Thoracic aorta (tissue), 2 donors: ENCODE measurements at places on chromosomes 13 and 19.

- DNase-seq: no peak
Observed at GRCh38 chr13:46387064-46387851, at the start of gene RUBCNL. Gene RUBCNL, minus strand, starts transcription at chr13:46387252. Its CDS starts 14,777 bp downstream, at chr13:46372475.

DNA sequence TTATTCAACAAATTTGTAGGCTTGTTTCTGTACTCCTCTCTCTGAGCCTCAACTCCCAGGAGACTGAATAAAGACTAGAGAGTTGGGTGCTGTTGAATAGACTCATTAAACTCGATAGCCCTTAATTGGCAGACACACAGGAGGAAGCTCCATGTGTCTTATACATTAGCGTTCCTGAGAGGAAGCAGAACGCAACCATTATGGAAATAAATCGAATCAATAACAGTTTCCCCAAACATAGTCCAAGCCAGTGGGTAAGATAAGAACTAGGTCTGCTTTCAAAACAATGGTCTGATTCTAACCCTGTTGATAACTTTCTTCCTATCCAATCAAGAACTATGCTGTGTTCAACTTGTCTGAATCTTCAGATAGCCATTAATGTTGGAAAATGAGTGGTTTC lies 118.1 kb upstream of the FNDC3A start:
- no peak for DNase-seq

DNA sequence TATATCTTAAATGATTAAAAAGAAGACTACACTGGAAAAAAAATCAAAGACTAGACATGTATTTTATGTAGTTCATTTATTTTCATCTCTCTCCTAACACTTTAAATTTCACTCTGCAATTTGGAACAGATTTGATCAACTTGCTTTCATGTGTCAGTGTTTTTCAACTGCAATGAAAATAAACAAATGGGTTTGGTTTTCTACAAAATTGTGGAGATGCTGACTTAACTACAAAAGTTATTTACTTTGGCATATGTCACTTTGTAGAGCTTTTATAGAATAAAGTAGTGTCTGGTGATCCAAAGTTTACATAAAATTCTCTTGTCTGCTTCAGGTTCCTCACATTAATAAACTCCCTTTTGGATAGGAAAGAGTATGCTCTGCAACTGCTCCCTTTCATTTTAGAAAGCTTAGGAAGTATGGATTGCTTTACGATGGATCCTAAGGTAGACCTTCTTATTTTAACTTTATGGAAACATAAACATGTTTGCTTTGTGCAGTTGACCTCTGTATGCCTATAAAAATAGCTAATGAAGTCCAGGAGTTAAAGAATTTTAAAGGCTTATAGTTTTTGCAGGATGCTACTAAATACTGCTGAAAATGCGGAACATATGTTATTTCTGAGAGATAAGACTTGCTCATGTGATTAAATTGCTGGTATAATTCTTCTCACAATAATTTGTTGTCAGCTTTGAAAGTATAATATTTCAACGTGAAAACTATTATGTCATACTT lies 815.9 kb downstream of the PCDH9 start:
- no peak for DNase-seq

DNA sequence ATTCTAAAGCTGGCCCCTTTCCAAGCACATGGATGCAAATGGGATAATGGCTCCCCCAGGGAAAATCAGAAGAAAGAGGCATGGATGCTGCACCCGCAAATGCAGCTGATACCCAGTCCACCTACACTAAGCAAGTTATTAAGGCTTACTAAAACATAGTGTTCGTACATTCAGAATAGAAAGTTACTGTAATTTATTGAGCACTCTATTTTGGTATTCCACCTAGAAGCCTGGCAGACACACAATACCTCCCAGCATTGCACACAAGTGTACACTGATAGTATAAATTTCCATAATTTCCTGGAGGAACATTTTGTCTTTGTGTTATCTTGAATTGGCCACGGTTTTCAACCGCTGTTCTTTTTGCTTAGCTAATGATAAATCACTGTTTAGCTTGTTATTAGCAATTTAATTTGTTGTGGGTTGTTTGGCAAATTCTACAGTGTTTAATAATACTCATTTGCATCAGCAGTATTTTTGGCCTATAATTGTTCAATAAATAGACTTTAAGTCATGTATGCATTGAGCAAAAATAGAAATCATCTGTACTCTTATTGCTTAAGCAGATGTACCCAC lies 94.5 kb upstream of the MRI1 start:
- DNase-seq: no peak

DNA sequence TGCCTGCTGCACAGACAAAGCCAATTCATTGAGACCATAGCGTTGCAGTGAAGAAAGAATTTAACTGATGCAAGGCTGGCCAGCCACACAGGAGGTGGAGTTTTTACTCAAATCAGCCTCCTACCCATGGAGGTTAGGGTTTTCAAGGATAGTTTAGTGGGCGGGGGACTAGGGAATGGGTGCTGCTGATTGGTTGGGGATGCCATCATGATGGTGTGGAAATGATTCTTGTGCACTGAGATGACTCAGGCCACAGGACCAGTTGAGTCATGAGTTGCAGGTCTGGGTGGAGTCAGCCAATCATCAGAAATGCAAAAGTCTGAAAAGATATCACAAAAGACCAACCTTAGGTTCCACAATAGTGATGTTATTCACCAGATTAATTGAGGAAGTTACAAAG lies 359.6 kb downstream of the FOXO1 start:
- no peak for DNase-seq

DNA sequence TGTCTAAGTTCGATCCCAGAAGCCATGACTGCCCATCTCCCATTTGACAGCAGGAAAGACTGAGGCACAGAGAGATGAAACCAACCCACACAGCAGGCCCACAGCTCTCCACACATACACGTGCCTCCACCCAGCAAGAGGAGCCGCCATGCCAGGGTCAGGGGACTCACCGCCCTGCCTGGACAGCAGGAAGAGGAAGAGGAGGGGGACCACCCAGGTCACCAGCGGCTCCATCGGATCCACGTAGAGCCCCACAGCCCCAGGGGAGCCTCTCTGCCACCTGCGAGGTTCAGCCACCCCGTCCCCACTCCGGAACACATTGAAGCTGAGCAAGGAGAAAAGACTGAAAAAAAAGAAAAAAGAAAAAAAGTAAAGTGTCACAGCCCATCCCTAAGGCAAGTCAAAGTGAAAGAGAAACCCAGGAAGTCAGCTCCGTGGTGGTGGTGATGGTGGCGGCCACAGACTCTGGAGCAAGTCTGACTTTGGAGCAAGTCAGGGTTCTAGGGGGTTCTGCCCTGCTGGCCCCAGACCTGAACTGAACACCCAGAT lies at the start of gene IL12RB1:
IL12RB1 (minus strand) TSS at position 345 of the 549 bp plus-strand sequence; CDS start at position 234, 111 bp downstream.
- DNase-seq: no peak

GRCh38 chr13:43196086-43196621 lies 172.8 kb downstream of the DNAJC15 start:
- no peak for DNase-seq

DNA sequence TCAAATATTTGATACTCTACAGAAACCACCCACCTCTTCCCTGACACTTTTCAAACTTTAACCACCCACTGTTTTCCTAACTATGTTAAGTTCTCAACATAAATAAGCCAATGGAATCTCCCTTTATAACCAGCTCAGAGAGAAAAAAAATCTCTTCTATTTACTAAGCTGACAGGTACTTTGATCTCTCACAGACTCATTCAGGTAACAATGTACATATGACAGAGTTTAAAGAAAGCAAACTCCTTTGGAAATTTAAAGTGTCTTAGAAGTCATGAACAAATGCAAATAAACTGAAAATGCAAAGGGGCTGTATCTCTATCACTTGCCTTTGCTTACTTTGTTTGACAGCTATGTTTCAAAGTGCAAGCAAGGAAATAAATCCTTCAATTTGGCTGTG lies 109.3 kb downstream of the KLF12 start:
- no peak for DNase-seq

DNA sequence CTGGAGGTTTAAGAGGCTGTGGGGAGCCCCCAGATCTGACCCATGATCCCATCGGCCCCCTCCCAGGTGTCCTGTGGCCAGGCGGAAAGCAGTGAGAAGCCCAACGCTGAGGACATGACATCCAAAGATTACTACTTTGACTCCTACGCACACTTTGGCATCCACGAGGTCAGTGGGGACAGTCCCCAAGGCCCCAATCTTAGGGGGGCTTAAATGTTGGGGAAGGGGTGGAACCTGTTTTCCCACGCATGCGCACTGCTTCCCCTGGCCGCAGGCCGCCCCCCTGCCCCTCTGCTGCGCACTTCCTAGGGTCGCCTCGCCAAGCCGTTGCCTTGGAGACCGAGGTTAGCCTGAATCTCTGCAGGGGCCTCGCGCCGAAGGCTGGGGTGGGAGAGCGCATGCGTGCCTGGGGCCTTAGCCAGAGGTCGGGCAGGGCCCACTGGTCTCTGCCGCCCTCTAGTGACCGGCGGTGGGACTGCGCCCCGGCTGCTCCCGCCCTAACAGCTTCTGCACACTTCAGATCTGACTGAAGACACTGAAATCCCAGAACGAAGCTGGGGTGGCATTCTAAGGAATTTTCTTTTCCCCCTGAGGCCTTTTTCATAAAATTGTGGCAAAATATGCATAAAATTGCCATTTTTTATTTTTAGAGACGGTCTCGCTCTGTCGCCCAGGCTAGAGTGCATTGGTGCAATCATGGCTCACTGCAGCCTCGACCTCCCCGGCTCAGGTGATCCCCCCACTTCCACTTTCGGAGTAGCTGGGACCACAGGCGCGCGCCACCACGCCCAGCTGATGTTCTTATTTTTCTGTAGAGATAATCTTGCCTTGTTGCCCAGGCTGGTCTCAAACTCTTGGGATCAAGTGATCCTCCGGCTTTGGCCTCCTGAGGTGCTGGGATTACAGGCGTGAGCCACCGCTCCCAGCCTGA lies 3.6 kb downstream of the PRMT1 start:
- DNase-seq: no peak

DNA sequence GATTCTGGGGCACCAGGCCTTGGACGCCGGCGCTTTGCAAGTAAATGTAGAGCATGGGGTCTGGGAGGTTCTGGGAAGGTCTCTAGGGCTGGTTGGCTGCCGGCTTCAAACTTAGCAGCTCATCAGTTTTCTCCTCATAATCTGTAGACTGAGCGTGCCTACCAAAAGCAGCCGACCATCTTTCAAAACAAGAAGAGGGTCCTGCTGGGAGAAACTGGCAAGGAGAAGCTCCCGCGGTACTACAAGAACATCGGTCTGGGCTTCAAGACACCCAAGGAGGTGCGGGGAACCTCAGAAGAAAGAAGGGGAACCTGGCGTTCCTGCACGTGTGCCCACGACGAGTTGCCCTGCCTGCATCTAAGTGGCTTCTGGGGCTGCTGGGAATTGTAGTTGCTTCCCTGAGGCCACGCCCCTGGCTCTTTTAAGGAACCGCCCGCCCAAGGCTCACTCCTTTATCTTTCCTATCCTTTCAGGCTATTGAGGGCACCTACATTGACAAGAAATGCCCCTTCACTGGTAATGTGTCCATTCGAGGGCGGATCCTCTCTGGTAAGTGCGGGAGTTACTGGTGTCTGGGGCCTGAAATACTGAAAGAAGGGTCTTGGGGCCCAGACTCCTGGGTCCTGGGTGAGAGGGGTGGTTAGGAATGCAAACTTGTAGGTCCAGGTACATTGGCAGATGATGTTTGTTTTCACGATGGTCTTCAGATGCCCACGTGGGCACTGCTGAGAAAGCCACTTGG lies 984 bp downstream of the RPS11 start:
- DNase-seq: no peak

- no peak for DNase-seq
Observed at GRCh38 chr19:39951686-39952085, 17.3 kb upstream of the FCGBP start.

- no peak for DNase-seq
Observed at GRCh38 chr19:10776900-10777650, 58.9 kb downstream of the TMED1 start.

DNA sequence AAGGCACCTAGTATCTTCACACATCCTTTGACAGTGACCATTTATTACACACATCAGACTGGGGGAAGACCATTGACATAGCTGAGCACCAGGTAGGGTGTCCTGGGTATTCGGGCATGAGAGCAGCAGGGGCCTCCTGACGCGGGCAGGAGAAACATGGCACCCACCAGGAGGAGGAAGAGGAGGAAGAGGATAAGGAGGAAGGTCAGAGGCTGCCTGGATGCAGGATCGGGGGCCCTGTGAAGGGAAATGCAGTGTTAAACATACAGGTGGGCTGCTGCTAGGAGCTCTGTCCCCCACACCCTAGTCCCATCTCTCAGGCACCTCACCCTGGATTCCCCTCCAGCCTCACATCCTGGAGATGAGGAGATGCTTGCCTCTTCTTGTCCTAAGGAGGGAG lies 5.3 kb downstream of the SYNE4 start:
- DNase-seq: no peak

DNA sequence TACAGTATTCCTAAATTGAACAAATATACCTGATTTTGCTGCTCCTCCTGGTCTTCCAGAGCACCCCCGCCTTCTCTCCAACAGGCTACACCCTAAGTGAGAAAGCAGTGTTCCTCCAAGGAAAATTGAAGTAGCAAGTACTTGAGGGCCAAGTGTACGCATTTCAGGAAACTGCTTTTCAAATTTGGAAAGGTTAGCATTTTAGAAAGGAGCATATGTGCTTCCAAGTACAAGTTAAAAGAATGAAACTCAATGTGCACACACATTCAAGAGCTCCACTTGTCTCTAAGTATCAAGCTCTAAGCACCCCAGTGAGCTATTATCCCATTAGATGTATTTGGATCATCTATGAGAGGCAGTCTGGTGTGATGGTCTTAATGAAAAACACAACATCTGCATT lies 25.8 kb downstream of the LHFPL6 start:
- DNase-seq: no peak

DNA sequence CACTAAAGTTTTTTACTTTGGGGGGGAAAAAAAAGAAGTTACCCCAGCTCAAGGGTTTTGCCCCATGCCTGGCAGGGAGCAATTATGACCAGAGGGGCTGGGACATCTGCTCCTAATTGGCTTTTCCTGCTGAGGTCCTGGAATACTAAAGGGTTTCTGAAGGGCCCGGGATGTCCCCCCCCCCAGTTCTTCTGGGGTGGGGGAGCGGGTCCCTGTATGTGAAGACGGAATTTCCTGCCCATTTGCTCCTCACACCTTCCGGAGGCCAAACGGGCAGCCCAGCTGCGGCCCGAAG lies 1.1 kb upstream of the DLL3 start:
- DNase-seq: no peak

GRCh38 chr13:50951366-50951765 lies 41.8 kb downstream of the RNASEH2B start:
- no peak for DNase-seq

DNA sequence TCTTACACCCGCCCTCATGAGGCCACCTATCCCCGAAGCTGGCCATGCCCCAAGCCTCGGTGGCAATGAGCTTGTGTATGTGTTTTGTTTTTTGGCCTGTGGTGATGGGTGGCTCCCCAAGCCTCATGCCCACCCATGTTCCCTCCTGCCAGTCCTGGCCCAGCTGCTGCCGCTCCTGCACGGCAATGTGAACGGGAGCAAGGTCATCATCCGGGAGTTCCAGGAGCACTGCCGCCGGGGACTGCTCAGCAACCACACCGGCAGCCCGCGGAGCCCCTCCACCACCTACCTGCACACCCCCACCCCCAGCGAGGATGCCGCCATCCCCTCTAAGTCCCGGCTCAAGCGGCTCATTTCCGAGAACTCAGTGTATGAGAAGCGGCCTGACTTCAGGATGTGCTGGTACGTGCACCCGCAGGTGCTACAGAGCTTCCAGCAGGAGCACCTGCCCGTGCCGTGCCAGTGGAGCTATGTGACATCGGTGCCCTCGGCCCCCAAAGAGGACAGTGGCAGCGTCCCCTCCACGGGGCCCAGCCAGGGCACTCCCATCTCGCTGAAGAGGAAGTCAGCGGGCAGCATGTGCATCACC lies 24.6 kb downstream of the UBXN6 start:
- DNase-seq: no peak

- DNase-seq: no peak
Observed at GRCh38 chr19:31326329-31327028, 22.8 kb downstream of the TSHZ3 start.
